NCI-H226 (cell line): ENCODE measurements at places on chromosomes 4 and X.

GRCh38 chr4:145609481-145610427 lies 9.4 kb upstream of the MMAA start:
- peak; percentile 43 for DNase-seq

DNA sequence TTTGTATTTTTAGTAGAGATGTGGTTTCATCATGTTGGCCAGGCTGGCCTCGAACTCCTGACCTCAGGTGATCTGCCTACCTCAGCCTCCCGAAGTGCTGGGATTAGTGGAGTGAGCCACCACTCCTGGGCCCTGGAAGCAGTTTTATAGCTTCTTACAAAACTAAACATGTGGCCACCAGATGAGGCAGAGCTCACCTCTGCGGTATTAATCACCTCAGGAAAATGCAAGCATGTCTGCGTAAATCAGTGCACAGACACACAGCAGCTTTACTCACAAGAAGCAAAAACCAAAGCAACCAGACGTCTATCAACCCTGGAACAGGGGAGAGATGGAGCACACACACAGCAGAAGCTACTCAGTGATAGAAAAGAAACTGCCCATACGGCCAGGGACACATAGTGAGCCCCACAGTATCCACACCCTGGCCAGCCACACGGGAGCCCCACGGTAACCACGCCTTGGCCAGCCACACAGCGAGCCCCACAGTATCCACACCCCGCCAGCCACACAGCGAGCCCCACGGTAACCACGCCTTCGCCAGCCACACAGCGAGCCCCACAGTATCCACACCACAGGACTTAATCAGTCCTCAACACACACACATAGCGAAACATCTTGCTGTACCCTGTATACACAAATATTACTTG lies 30.2 kb downstream of the PPP2R3B start:
- DNase-seq, result no peak

GRCh38 chr4:75722417-75722816 lies 2.0 kb upstream of the USO1 start:
- no peak for DNase-seq

GRCh38 chrX:16484338-16484737 lies 165.6 kb upstream of the S100G start:
- DNase-seq, result peak; percentile 82

- DNase-seq, result no peak
Observed at GRCh38 chr4:124530464-124531077, 182.0 kb downstream of the ANKRD50 start.

DNA sequence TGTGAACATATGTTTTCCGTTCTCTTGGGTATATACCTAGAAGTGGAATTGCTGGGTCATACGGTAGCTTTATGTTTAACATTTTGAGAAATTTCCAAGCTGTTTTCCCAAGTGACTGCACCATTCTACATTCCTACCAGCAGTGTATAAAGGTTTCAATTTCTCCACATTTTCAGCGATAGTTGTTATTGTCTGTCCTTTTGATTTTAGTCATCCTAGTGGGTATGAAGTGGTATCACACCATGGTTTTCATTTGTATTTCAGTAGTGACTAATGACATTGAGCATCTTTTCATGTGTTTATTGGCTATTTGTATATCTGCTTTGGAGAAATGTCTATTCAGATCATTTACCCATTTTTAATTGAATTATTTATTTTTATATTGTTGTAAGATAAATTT lies 2.4 kb downstream of the PPEF1 start:
- no peak for DNase-seq

GRCh38 chr4:37662861-37663390 lies 23.2 kb downstream of the RELL1 start:
- DNase-seq, result no peak

DNA sequence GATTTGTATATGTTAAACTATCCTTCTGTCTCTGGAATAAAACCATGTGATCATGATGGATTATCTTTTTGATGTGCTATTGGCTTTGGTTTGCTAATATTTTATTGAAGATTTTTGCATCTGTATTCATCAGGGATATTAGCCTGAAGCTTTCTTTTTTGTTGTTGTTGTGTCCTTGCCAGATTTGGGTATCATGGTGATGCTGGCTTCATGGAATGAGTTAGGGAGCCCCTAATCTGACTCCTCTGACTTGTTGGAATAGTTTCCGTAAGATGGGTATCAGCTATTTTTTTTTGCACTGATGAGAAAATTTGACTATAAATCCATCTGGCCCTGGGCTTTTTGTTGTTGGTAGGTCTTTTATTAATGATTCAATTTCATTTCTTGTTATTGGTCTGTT lies 45.7 kb downstream of the ATP10D start:
- peak; percentile 28 for DNase-seq

- peak; percentile 52 for DNase-seq
Observed at GRCh38 chr4:121094297-121094966, 22.1 kb upstream of the NDNF start.

DNA sequence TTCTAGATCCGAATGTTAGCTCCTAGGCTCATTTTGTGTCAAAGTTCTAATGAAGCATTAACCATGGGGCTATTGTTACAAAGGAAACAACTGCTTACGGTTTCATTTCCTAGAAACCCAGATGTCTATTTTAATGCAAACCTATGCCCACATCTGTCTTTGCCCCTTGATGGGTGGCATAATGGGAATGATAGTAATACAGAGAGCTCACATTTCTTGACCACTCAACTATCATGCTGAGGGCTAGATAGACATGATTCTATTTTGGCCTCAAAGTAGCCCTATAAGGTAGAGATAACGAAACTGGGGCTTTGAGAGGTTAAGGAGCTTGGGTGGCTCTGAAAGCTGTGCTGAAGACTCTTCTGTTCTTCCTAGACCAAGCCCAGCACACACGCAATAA lies 1.9 kb downstream of the TLR7 start:
- no peak for DNase-seq

DNA sequence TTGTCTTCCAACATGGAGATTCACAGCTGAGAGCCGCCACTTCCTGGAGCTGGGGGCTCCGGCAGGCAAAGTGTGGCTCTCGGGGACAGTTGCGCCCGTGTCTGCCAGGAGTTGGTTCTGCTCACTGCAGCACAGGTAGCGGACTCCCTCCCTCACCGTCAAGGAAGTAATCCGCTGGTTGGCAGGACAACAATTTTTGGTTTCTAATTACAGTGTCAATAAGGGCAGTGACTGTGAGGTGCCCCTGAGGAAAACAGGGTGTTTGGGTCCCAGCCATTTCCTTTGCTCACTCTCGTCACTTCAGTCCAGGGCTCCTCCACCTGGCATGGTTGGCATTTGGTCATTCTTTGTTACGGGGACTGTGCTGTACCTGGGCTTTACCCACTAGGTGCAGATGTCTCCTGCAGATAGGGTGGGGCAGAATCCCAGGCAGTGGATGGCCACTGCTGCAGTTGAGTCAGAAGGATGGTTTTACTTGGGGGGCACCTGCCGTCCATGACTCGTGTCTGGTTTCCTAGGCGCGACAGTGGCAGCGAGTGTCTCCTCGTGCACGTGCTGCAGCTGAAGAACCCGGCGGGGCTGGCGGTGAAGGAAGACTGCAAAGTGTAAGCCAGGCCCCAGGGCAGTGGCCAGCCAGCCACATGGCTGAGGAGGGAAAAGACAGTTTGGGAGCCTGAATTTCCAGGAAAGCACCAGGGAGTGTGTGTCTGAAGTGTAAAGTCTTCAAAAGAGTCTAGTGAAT lies 32.1 kb upstream of the CLCN4 start:
- no peak for DNase-seq

- DNase-seq, result no peak
Observed at GRCh38 chrX:39772057-39772832, 325.5 kb downstream of the BCOR start.

- DNase-seq, result no peak
Observed at GRCh38 chr4:169341490-169341889, 70.7 kb upstream of the SH3RF1 start.

GRCh38 chr4:183548306-183548705 lies 43.4 kb downstream of the ING2 start:
- DNase-seq, result no peak

DNA sequence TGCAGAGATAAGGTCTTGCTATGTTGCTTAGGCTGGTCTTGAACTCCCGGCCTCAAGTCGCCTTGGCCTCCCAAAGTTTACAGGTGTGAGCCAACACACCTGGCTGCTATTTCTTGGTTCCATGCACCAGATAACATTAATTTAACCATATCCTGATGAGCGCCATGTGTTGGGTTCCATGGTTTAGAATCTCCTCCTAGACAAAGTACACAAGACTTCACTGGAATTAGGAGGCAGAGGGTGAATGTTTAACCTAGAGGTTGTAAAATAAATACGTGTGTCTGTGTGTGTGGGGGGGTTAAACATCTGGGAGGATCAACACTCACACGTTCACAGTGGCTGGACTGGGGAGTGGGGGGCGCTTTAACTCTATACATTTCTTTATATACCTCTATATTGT lies 32.4 kb upstream of the SORCS2 start:
- no peak for DNase-seq

GRCh38 chr4:143396695-143397094 lies 60.0 kb downstream of the GAB1 start:
- no peak for DNase-seq

GRCh38 chr4:56082829-56083228 lies 134.1 kb downstream of the CEP135 start:
- no peak for DNase-seq

GRCh38 chrX:136031626-136032025 lies 46.4 kb downstream of the SLC9A6 start:
- DNase-seq, result no peak

DNA sequence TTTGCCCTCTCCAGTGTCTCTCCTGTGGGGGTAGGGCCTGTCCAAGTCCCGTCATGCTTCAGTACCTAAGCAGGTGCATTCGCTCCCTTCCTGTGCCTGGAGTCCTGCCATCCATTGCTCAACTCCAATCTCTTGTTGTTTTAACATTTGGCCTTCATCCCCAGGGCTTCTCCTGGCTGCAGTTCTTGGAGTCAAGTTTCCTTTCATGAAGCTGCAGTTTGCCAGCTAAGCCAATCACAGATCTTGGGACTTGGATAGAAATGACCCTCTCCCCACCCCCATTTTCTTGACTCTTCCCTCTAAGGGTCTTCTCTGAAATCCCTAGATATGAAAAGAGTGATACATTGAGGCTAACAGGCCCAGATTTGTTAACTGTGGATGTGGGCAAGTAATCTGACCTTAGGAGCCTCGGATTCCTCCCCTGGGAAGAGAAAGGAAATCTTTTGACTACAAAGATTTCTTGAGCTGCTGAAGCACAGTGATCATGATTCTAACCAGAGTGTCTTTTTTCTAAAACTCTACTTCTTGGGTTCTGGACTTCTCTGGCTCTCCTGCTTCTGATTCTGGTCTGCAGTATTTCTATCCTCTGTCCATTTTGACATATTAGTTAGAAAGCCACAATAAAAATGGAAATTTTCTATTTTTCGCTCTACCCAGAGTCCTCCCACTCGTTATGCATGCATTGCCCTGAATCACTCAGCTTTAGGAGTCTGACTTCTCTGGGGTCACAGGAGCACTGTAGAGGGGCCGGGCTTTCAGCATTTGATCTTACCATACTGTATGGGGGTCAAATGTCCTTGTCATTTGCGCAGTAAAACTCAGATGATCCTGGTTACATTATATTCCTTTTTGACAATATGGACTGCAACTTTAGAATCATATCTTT lies 61.0 kb downstream of the CHRNA9 start:
- no peak for DNase-seq

DNA sequence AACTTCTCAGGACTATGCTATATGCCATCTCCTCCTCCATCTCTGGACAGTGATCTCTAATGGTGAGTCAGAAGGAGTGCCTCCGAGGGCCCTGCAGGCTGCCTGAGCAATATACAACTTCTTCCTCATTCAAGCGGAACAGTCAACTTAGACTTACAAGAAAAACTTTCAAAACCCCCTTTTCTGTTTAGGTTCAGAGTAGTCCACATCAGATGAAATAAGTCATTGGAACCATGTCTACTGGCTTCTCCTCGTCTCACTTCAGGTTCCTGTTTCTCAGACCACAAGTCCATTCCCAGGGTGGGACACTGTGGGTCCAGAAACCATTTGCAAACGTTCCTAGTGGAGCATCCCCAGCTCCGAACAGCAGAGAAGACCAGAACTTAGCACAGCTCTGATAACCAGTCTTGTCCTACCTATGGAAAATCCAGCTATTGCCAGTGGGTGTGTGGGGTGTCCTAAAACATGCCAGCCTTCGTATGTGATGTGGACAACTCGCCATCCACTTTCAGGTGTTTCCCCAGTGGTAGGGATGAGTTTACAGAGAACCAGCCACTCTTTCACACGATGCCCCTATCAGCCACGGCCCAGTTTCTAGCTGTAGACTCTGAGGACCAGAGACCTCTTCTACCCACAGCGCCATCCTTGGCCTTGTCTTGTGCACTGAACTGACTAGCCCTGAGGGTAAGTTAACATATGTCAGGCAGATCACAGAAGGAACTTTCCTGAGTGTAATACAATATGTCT lies 32.7 kb upstream of the NKRF start:
- no peak for DNase-seq

- DNase-seq, result no peak
Observed at GRCh38 chrX:80573275-80573674, 153.0 kb downstream of the TENT5D start.

DNA sequence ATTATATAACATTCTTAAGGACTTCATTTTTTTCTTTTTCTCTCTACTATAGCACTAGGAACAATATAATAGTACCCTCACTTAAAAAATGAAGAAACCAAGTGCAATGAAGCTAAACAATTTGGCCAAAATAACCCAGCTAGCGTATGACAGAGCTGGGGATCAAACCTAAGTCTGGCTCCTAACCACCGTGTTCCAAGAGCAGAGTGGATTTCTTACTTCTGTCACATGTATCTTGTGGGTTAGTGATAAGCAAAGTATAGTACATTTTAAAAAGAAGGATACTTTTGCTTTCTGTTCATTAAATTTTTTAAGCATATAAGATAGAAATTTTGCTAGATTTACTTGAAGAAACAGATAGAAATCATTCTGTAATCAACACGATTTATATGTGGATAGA lies 11.5 kb downstream of the LIMCH1 start:
- no peak for DNase-seq

DNA sequence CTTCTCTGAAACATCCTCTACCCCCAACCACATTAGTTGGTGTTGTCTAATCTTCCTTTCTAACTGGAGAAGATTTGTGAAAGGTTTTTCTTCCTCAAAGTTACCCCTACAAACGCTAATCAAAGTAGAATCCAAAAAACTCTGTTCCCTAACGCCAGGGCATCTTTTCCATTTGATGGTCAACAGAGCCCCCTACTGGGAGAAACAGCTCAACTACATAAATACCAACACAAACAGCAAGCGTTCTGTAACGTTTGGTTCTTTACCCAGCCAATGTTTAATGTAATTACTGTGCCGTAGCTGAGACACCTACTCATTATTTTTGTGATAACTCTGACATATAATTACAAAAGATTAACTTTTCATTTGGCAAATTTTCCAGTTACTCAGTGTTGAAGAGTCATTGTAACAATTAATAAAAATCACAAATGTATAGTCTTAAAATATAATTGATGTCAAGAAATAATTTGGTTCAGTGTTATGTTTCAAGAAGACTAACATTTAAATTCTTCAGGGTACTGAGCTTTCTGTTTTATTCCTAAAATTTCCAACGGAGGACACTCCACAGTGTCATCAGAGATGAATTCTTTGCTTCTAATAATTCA lies 94.9 kb upstream of the TBC1D9 start:
- DNase-seq, result no peak
